ENCODE measurements at places on chromosomes 11 and 22. TPM values are rescaled to one million over a fixed set of nuclear protein-coding genes. Genes with fewer than 3 reads are reported as not detected.

ART1 gene
- not detected for total RNA-seq

TRAF6 gene
- 11.5 TPM for total RNA-seq

HOATZ gene
- total RNA-seq = not detected

PDGFD gene
- under 0.01 TPM for total RNA-seq

TUB gene
- total RNA-seq = under 0.01 TPM

HPX gene
- total RNA-seq = 1.00 TPM

TRIM51 gene
- total RNA-seq = not detected

PARVG gene
- not detected for total RNA-seq

OR52E6 gene
- total RNA-seq = not detected

Data from nasal cavity respiratory epithelium epithelial cell of viscerocranial mucosa (primary cell).